ENCODE measurements at places on chromosomes 6 and 20.

DNA sequence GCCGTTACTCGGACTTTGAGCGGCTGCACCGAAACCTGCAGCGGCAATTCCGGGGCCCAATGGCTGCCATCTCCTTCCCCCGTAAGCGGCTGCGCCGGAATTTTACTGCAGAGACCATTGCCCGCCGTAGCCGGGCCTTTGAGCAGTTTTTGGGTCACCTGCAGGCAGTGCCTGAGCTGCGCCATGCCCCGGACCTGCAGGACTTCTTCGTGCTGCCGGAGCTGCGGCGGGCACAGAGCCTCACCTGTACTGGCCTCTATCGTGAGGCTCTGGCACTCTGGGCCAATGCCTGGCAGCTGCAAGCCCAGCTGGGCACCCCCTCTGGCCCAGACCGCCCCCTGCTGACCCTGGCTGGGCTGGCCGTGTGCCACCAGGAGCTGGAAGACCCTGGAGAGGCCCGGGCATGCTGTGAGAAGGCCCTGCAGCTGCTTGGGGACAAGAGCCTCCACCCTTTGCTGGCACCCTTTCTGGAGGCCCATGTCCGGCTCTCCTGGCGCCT is 7.2 kb downstream of the SNX21 start:
- DNase-seq, result no peak

DNA sequence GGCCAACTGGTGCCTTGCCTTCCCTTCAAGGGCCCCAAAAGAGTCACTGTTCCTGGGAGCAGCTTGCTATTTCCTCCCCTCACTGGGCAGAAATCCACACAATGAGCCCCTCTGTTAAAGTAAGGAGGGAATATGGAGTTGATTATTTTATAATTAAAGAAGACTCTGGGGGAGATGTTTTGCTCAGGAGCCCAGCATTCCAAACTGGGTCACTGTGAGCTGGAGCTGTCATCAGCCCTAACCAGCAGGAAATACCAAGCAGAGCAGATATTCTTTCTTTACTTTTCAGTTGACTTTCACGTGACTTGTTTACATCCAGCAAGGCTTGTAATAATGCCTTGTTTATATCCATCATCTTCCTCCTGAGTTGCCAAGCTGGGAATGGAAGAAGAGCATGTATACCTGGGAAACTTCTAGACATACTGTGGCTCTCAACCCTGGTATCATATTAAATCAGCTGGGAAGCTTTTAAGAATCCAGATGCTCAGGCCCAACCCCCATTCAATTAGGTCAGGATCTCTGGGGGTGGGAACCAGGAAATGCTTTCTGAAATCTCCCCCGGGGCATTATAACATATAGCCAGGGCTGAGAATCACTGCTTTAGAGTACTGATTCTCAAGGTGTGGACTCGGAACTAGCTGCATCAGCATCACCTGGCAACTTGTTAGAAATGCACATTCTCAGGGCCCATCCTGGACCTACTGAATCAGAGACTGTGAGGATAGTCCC is 175.6 kb upstream of the MYLIP start:
- no peak for DNase-seq

GRCh38 chr20:50313827-50314677 is 123.4 kb downstream of the CEBPB start:
- DNase-seq, result no peak

DNA sequence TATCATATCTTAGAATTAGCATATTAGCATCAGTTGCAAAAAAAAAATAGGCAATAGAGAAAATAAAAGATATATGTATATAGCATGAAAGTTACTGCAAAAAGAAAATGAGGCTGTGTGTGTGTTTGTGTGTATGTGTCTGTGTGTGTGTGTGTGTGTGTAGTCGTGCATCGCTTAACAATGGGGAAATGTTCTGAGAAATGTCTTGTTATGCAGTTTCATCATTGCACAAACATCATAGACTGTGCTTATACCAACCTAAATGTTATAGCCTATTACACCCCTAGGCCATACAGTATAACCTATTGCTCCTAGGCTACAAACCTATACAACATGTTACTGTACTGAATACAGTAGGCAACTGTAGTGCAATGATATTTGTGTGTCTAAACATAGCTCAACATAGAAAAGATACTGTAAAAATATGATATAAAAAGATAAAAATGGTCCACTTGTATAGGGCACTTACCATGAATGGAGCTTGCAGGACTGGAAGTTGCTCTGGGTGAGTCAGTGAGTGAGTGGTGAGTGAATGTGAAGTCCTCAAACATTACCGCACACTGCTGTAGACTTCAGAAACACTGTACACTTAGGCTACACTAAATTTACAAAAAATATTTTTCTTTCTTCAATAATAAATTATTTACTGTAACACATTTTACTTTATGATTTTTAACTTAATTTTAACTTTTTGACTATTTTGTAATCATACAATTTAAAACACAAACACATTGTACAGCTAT is 805.1 kb downstream of the KIF16B start:
- no peak for DNase-seq

GRCh38 chr20:24617757-24618450 is 148.5 kb downstream of the SYNDIG1 start:
- no peak for DNase-seq

DNA sequence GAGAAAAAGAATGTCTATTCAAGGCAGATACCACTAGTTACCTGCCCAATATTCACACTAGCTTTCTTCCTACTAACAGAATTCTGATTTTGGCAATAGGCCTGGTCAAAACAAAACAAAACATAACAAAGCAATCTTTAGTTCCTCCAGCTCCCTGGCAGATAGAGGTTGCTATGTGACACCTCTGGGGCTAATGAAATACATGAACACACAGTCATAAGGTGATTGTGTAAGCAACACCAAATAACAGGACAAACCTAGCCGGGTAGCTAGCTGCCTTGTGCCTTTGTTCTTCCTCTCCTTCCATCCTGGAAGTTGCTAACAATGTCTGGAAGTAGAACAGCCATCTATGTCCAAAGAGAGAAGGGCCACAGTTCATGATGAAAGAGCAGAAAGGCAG is 6.0 kb upstream of the HMGN3 start:
- no peak for DNase-seq

DNA sequence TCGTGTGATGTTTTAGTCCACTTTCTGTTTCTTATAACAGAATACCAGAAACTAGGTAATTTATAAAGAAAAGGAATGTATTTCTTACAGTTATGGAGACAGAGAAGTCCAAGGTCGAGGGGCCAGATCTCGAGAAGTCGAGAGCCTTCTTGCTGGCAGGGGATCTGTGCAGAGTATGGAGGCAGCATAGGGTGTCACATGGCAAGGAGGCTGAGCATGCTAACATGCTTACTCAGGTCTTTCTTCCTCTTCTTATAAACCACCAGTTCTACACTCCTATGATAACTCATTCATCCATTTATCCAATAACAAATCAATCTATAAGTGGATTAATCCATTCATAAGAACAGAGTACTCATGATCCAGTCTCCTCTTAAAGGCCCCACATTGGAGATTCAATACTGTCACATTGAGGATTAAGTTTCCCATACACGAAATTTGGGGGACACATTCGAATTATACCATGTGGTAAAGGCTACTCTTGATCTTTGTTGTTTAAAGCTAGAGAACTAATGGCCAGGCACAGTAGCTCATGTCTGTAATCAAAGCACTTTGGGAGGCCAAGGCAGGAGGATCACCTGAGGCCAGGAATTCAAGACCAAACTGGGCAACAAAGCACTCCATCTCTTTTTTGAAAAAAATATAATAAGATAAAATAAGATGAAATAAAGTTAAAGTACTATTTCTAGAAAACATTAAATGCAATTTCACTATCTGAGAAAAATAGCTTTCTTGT is 2.1 kb downstream of the GOPC start:
- DNase-seq, result no peak

- no peak for DNase-seq
These were observed 109.8 kb downstream of the CHD6 start for GRCh38 chr20:41508335-41508734.

- no peak for DNase-seq
These were observed 2.5 kb downstream of the RIMS1 start for GRCh38 chr6:71888756-71889340.

GRCh38 chr20:36498386-36499179 is 42.7 kb upstream of the MYL9 start:
- no peak for DNase-seq

DNA sequence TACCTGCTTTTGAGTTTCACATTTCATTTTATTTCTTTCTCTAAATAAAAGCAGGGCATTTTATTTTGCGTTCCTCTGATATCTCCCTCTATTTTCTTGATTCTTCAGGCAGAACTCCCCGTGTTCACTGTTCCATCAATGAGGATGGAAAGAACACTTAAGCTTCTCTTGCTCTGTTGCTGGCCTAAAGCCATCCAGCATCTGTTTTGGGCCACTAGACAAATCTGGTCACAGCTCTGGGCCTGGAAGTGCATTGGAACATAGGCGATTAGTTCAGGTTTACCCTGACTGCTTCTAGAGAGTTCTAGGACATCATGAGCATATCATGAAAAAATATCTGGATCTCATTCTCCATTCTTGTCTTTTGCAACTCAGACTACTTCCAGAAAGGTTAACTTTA is 611.2 kb downstream of the UTRN start:
- no peak for DNase-seq

- no peak for DNase-seq
These were observed 2.2 kb downstream of the TAF4 start for GRCh38 chr20:62063315-62063980.

- DNase-seq, result no peak
These were observed 3.8 kb upstream of the EEF1A2 start for GRCh38 chr20:63502671-63503172.

- DNase-seq, result no peak
These were observed 874 bp downstream of the CD83 start for GRCh38 chr6:14118446-14118845.

DNA sequence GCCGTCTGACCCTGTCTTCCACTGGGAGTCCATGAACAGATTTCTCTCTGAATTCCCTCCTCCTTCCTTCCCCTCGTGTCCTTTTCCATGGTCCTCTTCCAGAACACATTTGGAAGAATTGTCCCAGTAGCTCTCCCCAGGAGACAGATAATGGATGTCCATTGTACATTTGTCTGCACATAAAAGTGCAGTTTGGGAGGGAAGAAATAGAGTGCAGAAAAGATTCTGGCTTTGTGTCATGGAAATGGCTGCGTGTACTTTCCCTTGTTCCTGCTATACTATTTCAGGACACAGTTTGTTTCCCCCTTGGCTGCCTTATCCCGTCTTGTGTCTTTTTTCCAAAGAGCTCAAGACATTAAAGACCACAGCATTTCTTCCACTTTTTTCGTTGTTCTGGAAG is 127.6 kb downstream of the SYNDIG1 start:
- DNase-seq, result no peak

DNA sequence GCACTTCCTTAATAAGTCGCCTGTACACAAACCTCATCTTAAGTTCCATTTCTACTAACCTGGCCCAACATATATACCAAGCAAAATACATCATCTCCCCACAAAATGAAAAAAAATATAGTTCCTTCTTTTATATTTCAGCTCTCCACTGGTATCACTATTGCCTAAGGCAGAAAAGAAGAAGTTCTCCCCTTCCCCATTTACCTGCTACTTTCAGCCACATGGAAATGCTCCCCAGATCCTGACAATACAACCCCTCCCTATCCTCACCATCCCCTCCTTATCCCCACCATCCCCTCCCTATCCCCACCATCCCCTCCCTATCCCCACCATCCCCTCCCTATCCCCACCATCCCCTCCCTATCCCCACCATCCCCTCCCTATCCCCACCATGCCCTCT is 175.7 kb downstream of the LINC00237 start:
- no peak for DNase-seq

DNA sequence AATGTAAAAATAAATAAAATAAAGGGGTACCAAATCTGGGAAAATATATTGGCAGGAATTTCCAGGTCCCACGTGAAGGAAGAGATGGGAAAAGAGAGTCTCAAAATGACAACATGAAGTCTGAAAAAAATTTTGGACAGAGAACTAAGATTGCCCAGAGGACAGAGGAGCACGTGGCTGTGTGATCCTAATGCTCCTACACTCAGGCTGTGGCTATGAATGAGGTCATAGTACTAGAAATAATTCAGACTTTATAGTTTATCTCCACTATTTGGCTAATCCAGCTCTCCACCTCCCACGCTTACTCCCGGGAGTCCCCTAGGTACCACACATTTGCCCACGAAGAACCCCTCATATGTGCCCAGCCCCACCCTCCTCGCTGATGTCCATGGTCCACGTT is 42.8 kb upstream of the STMND1 start:
- DNase-seq, result no peak

DNA sequence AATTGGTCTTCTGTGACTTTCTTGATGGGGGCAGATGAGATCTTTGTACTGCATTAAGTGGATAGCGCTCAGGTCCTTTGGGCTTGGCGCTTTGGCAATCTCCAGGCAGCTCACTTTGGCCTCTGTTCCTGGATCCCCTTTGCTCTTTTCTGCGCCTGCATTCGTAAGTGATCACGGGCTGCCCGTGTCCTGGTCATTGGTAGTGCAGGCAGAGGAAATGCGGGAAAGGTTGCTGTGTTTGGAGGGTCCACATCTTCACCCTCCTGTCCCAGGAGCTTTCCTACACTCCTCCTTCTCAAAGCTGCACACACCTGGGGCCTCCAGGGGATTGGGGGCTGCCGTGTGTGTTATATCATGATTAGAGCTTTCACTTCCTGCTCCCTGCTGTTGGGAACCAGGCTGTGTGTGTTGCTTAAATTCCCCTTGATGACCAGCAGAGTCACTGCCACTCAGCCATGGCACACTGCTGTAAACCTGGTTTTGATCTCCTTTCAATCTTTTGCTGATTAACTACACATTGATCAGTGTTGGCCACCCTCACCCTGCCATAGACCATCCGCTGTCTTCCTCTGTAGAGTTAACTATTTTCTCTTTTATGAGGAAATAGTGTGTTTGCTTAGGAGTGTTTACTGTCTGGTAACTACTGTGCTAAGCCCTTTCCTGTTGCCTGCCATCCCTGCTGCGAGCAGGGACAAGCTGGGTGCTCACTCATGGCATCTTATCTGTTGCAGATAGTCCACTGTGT is 13.0 kb upstream of the SNHG17 start:
- no peak for DNase-seq

- DNase-seq, result no peak
These were observed 86.0 kb downstream of the PTPN1 start for GRCh38 chr20:50595988-50596693.

DNA sequence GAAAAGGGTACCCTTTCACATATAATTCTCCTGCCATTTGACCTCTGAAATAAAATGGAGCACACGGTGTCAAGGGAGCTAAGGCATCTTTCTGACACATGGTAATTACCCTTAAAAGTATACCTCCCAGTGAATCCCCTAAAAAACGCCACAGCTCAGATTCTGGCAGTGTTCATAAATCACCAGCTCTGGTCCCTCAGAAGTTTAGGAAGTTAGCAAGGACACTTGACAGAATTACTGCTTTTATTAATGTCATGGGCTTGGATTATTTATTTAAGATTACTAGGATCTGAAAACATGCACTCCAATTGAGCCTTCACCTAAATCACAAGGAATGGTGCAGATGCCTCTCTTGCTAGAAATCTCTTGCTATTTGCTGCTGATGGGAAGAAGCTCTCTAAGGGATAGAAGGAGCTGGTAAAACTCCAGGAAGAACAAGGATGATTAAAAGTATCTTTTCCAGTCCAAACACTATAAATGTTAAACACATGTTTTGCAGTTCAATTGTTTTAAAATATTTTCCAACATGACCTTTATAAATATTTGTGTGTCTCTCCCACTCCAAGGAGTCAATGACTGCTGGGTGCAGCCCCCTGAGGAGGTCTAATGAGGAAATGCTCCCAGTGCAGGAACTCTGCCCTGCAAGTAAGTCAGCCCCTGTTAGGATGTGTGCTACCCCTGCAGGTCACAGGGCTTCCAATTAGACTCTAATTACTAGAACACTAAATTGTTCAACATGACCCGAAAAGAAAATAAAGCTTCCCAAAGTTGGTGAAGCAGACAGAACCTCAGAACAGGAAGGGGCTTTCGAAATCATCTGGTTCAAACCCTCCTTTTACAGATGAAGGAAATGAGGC is 230.3 kb downstream of the TFAP2A start:
- DNase-seq, result no peak
